Esophagus mucosa (tissue), 1 donor: ENCODE measurements at places on chromosomes 4 and X. TPM values are rescaled to one million over a fixed set of nuclear protein-coding genes. Genes with fewer than 3 reads are reported as not detected.

Gene CDS1
- 19.6 TPM for total RNA-seq

Gene CITED1
- total RNA-seq: not detected

Gene CCDC158
- total RNA-seq: not detected

Gene MSL3
- 16.0 TPM for total RNA-seq

Gene CSAG3
- not detected for total RNA-seq

Gene MXRA5
- total RNA-seq: 3.9 TPM

Gene RTL9
- not detected for total RNA-seq

Gene AKAP17A
- total RNA-seq: 13.0 TPM

Gene MTNR1A
- total RNA-seq: not detected

Gene GLRB
- total RNA-seq: not detected

Gene PF4V1
- total RNA-seq: not detected

Gene FREM3
- not detected for total RNA-seq

Gene MAGEC2
- not detected for total RNA-seq

Gene PRR32
- total RNA-seq: not detected

Gene FHIP1A
- 43.6 TPM for total RNA-seq

Gene SMAD1
- total RNA-seq: 34.0 TPM

Gene TMEM150C
- total RNA-seq: 0.80 TPM

Gene KLHL13
- 3.2 TPM for total RNA-seq

Gene FNIP2
- total RNA-seq: 10.2 TPM

Gene MID1
- 18.3 TPM for total RNA-seq

Gene CSAG2
- not detected for total RNA-seq

Gene SPON2
- 9.4 TPM for total RNA-seq

Gene RENBP
- 0.52 TPM for total RNA-seq

Gene TACR3
- total RNA-seq: not detected

Gene DMRTC1
- not detected for total RNA-seq

Gene OPHN1
- total RNA-seq: 4.7 TPM

Gene MAGEB1
- not detected for total RNA-seq
